ENCODE measurements at places on chromosomes 1 and 21.

DNA sequence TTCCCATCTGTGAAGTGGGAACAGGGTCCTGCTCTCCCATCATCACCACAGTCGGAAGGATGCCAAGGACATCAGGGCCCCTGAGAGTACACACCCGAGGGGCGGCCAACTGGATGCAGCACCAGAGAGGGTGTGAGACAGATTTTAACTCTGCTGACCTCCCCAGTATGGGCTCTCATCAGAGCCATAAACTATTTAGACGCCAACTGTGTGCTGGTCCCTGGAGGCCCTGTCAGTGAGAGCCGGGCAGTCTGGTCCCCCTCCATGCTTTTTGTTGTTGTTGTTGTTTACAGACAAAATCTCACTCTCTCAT, 1.7 kb downstream of the FGR start:
- no peak for DNase-seq

GRCh38 chr1:192521734-192522133, 53.8 kb upstream of the RGS1 start:
- DNase-seq = no peak

DNA sequence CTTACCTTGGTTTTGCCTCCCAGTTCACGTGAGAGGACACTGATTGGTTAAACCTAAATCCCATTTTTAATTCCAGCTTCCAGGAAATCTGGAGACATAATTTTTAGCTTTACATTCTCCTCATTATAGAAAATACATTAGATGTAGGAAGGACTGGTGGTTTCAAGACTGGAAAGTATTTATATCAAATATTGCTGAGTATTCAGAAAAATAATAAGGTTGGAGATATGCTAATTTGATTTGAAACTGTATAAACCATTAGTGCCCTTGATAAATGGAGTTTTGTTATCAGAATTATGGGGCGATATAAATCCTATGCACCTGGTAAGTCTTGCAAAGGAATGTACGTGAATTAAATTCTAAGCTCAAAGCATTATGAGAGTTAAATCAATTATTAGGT, 218.0 kb upstream of the ADGRL4 start:
- no peak for DNase-seq

- no peak for DNase-seq
Observed at GRCh38 chr1:91872559-91873081, 13.3 kb downstream of the TGFBR3 start.

DNA sequence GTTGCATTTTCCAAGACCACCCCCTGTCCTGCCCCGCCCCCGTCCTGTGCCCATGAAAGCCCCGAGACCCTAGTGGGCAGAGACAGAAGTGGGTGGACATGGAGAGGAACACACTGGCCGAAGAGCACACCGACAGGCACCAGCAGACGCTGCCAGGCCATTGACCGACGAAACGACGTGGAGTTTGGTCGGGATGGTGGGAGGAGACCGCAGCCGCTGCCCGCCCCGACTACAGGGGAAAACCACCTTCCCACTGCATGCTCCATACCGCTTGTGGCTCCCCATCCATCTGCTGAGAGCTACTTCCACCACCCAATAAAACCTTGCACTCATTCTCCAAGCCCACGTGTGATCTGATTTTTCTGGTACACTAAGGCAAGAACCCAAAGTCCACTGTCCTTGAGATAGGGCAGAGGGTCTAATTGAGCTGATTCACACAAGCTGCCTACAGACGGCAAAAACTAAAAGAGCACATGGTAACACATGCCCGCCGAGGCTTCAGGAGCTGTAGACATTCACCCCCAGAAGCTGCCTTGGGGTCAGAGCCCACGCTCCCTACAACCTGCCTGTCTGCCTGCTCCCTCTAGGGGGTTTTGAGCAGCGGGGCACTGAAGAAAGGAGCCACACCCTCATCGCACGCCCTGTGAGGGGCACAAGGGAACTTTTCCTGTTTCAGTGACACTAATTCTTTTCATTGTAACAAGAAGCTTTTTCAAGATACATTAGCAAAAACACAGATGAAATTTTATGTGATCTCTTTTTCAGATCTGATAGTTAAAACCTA, 81.2 kb upstream of the RAB3GAP2 start:
- no peak for DNase-seq

- no peak for DNase-seq
Observed at GRCh38 chr1:168083456-168084325, 53.0 kb downstream of the GPR161 start.

DNA sequence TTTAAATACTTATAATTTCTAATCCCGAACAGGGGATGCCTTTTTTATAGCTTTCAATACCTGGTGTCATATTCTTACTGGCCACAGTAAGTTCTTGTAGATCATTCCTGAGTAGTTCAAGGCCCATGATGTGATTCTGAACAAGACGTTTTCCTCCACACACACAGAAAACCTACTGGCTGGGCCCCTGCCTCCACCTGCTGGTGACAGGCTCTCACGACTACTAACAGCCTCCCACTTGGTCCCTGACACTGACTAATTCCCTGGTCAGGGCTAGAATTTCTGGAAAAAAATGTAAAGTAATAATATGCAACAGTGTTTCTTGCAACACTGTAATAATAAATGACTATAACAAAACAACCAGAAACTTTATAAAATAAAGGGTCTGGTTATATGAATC, 50.4 kb upstream of the RIPK4 start:
- DNase-seq = peak; percentile 75

GRCh38 chr1:179745131-179745611, 2.1 kb downstream of the FAM163A start:
- no peak for DNase-seq

DNA sequence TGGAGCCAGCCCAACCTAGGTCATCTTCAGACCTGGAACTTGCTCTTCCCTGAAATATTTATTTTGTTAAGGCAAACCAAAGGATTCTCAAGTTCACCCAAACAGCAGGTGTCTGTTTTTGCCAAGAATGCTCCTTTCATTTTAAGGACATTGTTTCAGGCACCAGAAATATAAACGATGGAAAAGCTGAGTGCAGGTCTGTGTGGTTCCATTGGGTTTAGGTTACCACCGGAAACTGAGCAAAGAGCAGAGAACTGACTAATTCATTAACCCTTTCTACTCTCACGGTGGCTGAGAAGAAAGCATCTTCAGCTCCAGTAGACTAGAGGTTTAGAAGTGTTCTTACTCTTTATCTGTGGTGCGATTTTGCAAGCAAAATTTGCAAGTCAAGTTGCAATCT, 38.0 kb upstream of the ZC3H11B start:
- no peak for DNase-seq

- DNase-seq = no peak
Observed at GRCh38 chr1:46303872-46304326, 401 bp downstream of the UQCRH start.

- no peak for DNase-seq
Observed at GRCh38 chr1:82215056-82215852, 414.5 kb downstream of the ADGRL2 start.

DNA sequence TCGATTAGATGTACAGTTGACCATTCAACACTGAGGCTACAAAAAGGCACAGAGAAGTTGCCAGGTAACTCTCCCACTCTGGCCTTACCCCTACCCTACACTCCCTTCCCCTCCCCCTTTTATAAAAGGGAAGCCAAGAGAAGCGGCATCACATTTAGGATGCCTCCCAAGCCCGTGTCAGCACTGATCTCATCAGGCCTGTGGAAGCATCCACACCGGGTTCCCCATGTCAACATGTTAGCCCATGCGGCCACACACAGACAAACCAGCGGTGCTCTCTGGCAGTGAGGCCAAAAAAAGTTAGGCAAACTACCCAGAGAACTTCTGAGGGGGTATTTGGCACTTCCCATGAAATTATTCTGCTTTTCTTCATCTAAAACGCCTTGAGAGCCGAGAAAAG, 29.9 kb downstream of the BCAR3 start:
- DNase-seq = no peak

GRCh38 chr1:119569095-119569494, 62.1 kb downstream of the HSD3B1 start:
- DNase-seq = no peak

DNA sequence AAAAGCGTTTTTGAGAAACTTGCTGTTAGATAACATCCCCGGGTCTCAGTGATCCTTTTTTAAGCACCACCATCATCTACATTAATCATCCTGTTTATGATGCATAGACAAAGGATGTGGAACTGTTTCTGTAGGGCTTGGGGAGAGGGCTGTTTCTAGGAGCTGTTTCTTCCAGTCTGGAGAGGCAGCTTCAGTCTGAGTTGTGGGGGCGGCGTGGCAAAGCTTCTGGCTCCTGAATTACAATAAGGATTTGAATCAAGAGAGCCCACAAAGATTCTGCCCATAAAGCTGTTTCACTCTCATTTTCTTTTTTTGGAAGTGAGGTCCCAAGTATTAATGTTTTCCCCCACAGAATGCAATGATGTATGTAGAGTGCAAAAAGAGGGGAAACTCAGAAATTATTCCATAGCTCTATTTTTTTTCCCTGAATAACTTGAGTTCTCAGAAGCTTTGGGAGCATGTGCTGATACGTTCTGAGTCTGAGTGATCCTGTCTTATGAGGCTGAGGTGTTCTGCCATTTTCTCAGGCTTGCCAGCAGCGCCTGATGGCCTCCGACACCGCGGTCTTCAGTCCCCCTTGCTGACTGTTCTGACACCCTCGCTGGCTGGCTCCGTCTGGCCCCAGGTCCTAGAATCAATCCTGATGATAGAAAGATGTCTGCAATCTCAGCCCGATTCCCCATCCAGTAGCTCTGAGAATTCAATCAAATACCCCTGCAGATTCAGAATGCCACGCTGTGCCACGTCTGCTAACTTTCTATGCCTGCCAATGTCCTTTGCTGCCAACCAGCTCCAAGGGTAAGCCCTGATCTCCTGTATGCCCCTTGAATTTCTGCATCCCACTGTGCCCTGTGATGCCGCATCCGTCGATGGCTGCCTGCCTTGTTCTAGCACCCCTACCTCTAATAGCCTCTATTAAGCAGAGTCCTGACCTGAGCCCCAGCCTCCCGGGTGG, 92.4 kb upstream of the AKT3 start:
- DNase-seq = no peak

DNA sequence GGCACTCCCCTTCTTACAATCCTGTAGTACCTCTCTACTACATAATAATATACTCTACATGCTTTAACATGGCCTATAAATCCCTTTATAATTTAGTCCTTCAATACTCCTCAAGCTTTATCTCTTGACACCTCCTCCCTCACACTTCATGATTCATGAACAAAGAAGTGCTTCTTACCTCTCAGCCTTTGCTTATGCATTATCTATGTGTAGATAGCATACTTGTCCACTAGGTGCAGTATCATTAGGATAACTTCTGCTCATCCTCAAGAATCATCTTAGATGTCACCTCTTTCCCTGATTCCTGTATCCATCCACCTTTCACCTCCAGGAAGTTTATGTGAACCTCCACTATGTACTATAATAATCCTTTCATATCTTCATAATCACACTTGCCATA, 74.4 kb downstream of the COL24A1 start:
- no peak for DNase-seq

DNA sequence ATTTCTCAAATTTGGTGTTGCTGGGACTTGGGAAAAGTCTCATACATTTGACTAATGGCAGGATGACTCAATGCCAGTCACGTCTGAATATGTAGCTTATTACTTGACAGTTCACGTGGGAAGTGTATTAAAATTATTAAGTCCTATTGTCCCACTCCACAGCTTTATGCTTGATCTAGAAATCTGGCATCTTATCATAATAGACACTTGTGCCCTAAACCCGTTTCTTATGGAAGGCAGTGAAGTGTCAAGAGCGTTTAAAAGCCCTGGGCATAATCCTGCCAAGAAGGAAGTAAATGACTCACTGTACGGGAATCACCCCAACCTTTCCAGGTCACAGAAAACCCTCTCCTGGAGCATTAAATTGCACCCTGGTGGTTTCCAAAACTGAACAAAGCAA, 207.4 kb downstream of the APP start:
- DNase-seq = no peak

DNA sequence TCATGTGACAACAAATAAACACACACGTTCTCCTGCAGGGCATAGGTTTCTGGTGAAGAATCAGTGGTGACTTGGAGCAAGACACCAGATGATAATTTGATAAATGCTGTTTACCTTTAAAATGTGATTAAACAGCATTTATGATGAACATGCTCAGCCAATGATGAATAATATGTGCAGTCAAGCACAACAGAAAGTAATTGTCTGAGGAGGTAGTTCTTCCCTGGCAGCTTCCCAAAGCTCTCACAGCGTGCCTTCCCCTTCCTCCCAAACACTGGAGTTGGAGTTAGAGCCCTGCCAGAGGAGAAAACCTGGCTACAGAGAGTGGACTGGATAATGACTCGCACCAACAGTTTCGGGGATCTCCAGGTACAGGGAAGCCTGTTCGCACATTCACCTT, 463.5 kb downstream of the SMYD3 start:
- DNase-seq = no peak

DNA sequence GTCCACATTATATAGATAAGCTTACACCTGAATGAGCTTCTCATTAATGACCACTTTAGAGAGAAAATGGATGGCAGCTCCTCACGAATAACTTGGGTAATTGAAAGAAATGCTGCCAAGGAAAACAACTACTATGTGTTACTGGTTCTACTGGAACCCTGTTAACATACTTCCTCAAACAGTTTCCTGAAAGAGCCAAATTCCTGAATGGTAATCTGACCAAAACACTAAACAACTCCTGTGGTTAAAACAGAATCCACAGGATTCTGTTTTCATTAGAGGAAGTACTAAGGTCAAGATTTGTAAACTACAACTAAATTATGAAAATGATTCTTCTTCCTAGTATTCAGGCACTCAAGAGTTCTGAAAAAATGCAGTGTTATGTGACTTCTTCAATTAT, 107.2 kb downstream of the DNM3 start:
- DNase-seq = no peak

Measured in thyroid gland (tissue), 4 donors.